ENCODE measurements at places on chromosomes 7 and 10.

- no peak for DNase-seq
Measured at GRCh38 chr7:132899833-132900232, 182.1 kb downstream of the CHCHD3 start.

GRCh38 chr7:46009211-46009610, 88.1 kb upstream of the IGFBP3 start:
- DNase-seq: no peak

- DNase-seq: no peak
Measured at GRCh38 chr7:28782362-28782761, 175.8 kb downstream of the TRIL start.

GRCh38 chr7:25006276-25006675, 26.3 kb upstream of the OSBPL3 start:
- DNase-seq: no peak

- no peak for DNase-seq
Measured at GRCh38 chr7:79652619-79653018, 199.2 kb upstream of the MAGI2 start.

DNA sequence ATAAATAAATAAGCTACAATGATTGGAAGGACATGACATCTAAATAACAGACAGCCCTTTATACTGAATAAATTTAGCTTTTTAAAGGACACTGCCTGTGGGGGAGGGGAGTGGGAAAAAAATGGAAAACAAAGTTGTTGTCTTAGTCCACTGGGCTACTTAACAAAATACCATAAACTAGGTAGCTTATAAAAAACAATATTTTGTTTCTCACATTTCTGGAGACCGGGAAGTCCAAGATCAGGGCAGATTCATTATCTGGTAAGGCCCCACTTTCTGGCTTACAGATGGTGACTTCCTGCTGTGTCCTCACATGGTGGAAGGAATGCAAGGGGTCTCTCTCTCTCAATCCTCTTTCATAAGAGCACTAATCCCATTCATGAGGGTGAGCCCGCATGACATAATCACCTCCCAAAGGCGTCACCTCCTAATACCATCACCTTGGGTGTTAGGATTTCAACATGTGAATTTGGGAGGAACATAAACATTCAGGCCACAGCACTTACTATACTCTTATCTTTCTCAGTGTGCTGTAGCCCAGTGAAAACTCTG, 43.0 kb downstream of the DNAJC12 start:
- DNase-seq: no peak

GRCh38 chr7:70695795-70696083, 436.2 kb upstream of the GALNT17 start:
- no peak for DNase-seq

DNA sequence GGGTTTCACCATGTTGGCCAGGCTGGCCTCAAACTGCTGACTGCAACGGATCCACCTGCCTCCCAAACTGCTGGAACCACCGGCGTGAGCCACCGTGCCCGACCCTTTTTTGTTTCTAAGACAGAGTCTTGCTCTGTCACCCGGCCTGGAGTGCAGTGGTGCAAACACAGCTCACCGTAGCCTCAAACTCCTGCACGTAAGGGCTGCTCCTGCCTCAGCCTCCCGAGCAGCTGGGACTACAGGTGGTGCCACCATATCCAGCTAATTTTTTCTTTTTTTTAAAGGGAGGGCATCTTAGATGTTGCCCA, 36.4 kb downstream of the ADAP1 start:
- no peak for DNase-seq

DNA sequence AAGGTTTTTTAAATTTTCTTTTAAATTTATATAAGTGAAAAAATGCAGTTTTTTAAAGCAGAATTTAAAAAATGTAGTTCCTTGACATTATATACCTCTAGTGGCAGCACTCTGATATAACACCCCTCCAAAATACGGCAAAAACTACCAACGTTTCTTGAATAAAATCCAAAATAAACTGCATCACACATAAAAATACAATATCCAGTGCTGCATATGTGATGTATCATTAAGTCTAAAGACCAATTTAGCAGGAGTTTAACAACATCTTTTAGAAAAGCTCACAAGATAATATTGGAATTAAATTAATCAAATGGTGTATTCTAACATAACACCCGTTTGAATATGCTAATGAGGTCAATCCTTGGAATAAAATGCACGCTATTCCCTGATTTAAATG, 1.4 kb downstream of the TCERG1L start:
- DNase-seq: no peak

DNA sequence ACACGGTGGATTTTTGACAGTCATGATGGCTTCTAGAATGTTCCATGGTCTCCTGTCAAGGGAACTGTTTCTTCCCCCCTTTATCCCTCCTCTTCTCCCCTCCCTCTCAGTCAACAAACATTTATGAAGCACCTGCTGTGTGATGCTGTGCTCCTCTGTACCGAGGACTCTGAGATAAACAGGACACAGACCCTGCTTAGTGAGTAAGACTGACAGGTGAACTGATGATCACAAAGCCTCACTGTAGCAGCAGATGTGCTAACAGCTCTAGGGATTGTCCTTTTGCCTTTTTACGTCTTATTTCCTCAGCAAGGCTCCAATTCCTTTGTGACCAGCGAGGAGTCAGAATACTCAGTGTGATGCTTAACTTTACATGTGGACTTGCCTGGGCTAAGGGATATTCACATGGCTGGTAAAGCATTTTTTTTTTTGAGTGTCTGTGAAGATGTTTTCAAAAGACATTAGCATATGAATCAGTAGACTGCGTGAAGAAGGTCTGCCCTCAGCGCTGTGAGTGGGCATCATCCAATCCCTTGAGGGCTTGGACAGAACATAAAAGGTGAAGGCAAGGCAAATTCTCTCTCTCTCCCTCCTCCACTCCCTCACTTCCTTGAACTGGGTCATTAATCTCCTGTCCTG, 170.1 kb downstream of the ADRA2A start:
- no peak for DNase-seq

DNA sequence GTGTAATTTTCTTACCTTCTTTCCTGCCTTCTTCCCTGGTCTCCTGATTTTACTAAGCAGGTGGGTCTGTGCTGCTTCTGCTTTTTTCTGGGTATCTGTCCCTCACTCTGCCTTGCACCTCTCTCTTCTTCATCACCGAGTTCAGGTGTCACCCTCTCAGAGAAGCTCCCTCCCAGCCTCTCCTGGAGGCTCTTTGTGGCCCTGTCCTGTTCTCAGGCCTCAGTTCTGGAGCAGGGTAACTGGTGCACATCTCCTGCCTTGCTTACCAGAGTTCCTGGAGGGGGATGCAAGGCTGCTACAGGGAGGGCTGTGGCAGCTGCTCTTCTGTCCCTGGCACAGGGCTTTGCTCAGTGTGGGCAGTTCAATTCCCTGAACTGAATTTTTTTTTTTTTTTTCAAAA, 66.1 kb downstream of the RBM33 start:
- no peak for DNase-seq

GRCh38 chr7:107890493-107890961, 456 bp upstream of the DLD start:
- no peak for DNase-seq

DNA sequence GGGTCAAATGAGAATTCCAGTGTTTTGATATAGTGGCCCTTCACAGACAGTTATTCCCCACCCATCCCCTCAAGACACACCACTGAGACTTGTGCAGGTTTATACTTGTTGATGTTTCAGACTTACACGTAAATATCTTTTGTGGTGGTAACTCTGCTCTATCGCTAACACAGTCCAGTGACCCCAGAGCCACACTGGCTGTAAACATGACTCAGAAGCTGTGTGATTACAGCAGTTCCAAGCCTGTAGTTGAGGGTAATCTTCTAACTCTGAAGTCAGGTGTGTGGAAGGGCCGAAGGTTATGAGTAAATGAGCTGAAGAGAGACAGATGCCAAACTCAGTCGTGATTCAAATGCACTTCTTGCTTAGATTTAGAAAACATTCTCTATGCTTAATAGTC, 19.4 kb downstream of the NOBOX start:
- DNase-seq: no peak

- no peak for DNase-seq
Measured at GRCh38 chr10:3516234-3516922, 268.6 kb downstream of the KLF6 start.

DNA sequence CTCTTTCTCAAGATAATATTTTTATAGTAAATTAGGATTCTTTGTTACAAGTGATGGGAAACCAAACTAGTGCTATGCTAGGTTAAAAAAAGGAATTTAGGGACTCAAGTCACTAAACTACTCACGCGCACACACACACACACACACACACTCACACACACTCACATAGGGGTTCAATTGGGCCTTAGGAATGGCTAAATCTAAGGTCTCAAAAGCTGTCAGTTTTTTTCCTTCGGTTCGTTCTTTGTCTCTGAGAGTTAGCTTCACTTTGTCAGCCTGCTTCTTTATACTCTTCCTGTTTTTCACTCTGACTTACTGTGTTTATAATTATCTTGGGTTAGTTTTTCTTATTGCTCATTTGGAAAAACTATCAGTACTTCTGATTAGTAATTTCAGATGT, 138.9 kb downstream of the ADK start:
- no peak for DNase-seq

- no peak for DNase-seq
Measured at GRCh38 chr7:120813546-120814252, 44.2 kb downstream of the TSPAN12 start.

- no peak for DNase-seq
Measured at GRCh38 chr10:30818854-30819253, 189.3 kb upstream of the LYZL2 start.

DNA sequence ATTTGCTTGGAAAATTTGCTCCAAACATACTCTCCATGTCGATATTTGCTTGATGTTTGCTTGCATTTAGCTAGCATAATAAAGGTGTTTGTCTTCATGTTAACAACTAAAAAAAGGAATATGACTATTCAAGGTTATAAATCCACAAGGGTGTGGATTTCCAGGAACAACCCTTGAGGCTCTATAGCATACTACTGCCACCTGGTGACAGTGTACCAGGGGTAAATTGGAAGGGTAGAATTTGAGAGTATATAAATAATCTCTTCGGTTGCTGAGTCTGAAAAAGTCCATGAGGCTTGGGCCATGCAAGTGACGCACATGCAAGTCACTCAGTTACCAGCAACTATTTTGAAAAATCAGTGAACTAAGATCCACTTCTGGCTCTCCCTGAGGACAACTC, 68.4 kb downstream of the SLIT1 start:
- no peak for DNase-seq

GRCh38 chr7:150481186-150481920, 30.9 kb downstream of the GIMAP8 start:
- peak; percentile 63 for DNase-seq

DNA sequence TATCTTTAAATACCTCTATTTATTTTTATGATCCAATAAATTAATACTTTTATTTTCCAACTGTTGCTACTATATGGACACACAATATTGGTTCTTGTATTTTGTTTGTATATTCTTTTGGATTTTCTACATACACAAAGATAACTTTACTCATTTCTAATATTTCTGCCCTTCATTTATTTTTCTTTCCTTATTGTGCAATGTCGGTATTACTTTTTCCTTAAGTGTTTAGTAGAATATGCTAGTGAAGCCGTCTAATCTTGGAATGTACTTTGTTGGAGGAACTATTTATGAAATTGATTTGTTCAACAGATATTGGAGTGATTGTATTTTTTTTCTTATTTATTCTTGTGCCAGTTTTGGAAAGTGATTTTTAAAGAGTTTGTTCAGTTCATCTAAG, 94.0 kb downstream of the ORC5 start:
- no peak for DNase-seq

DNA sequence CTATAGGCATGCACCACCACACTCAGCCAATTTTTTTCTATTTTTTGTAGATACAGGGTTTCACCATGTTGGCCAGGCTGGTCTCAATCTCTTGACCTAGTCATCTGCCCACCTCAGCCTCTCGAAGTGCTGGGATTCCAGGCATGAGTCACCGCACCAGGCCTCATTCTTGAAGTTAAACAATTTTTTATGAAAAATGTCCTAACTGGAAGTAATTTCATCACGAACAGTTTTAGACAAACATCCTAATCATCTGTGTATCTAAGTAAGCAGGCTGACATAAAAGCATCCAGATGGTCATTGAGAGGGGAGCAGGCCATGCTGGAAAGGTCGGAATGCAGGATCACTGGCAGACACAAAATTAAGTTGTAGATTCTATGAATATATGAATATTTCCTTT, 269.1 kb downstream of the ZMYND11 start:
- DNase-seq: no peak

GRCh38 chr7:138784692-138785091, 13.1 kb upstream of the TMEM213 start:
- no peak for DNase-seq

DNA sequence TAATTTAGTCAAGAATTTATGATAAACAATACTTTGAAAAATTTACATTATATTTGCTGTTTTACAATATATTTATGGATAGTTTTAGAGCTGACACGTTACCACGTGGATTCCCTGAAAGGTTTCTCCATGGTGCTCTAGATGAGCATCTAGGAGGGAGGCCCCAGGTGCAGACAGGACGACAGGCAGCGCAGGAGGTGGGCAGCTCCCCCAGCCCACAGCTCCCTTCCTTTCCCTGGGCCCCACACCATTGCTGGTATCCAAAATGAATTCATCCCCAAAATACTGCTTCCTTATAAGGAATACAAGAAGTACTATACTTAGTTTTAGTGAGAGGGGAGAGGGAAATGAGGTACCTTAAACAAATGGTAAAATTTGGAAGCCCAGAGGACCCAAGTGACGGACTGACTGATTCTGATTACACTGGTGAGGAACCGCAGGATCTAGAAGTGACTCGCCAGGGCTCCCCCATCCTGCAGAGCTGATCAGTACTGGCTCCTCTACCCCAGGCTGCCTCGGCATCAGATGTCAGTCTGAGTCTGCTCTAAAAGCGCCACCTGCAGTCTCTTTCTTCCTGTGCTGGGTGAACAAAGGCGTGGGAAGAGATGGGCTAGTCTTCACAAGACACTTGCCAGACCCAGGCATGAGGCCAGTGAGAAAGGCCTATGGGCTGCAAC, 89.2 kb downstream of the DLG5 start:
- peak; percentile 75 for DNase-seq

DNA sequence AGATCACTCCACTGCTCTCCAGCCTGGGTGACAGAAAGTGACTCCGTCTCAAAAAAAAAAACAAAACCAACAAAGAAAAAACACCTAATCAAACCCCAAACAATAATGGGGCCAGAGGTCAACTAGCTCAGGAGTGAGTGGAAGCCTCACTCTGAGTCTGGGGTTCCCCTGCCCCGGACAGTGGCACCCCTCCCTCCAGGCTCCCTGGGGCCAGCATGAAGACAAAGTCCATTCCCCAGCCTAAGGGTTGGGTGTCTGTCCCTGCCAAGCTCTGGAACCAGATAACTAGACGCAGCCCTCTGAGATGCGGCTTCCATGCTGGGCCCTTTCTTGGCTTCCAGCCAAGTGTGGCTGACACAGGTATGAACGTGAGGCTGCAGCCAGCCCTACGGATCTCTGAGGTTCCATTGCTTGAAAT, 1.7 kb upstream of the FUOM start:
- DNase-seq: no peak

- DNase-seq: no peak
Measured at GRCh38 chr10:10685566-10685965, 332.1 kb upstream of the CELF2 start.
